ENCODE measurements at places on chromosomes 2 and 18. TPM values are rescaled to one million over a fixed set of nuclear protein-coding genes. Genes with fewer than 3 reads are reported as not detected.

CPS1 gene
- 1.2 TPM for total RNA-seq

GRCh38 chr18:78422336-78422735 lies 557.3 kb upstream of the SALL3 start:
- DNase-seq, result no peak

- peak; percentile 90 for DNase-seq
Measured at GRCh38 chr2:28408764-28409599, 16.3 kb downstream of the FOSL2 start.

GALR1 gene
- not detected for total RNA-seq

DNA sequence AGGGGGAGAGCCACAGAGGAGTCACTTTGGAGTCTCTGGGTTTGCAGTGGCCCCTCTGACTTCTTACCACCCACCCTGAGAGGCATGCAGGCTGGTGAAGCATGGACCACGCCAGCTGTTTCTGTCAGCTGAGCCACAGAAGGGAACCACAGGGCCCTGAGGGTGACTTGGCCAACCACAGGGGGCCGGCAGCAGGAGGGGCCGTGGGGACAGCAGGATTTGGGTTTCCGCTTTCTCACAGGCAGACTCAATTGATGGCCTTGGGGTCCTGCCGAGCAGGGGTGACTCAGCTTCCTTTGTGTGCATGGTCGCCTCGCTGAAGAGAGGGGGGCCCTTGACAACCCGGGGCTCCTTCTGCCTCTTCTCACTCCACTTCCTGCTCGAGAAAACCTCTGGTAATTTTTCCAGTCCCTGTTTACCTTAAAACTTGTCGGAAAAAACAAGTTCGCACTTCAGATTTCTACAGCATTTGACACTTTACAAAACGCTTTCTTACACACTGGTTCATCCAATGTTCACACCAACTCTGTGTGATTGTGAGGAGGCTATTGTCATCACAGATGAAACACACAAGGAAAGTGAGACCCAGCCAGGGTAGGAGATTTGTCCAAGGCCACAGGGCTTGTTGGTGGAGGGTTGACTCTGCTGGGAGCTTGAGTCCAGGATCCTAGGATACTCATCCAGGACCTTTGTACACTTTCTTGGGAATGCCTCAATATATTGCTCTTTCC lies 311.2 kb downstream of the LPIN1 start:
- peak; percentile 72 for DNase-seq

CRIM1 gene
- total RNA-seq, result 4.4 TPM

- no peak for DNase-seq
Measured at GRCh38 chr2:20523799-20524187, 76.9 kb downstream of the RHOB start.

DNAJC5G gene
- total RNA-seq, result not detected

GRCh38 chr2:239151201-239152131 lies 249.4 kb downstream of the HDAC4 start:
- DNase-seq, result no peak

ZC3H8 gene
- 16.0 TPM for total RNA-seq

GRCh38 chr2:11377928-11378545 lies 33.6 kb upstream of the ROCK2 start:
- no peak for DNase-seq

GRCh38 chr2:171837736-171838135 lies 56.3 kb downstream of the SLC25A12 start:
- DNase-seq, result no peak

SPATS2L gene
- total RNA-seq, result 45.5 TPM

DNA sequence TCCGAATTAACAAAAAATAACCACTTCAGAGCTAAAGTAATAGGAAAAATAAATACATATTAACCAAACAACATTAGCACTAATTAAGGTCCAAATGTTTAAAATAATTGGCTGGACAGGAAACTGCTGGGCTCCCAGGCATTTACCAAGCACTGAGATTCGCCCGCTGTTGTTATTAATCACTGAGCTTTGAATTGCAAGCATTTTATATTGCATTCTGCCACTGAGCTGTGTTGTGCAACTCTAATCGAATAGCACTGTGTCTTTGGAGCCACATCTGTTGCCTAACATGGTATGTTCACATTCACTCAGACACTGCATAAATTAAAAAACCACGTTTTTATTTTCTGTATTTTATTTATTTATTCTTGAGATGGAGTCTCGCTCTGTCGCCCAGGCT lies 88.9 kb downstream of the SOWAHC start:
- no peak for DNase-seq

GRCh38 chr2:9623151-9623550 lies 7.6 kb downstream of the YWHAQ start:
- DNase-seq, result no peak

DNA sequence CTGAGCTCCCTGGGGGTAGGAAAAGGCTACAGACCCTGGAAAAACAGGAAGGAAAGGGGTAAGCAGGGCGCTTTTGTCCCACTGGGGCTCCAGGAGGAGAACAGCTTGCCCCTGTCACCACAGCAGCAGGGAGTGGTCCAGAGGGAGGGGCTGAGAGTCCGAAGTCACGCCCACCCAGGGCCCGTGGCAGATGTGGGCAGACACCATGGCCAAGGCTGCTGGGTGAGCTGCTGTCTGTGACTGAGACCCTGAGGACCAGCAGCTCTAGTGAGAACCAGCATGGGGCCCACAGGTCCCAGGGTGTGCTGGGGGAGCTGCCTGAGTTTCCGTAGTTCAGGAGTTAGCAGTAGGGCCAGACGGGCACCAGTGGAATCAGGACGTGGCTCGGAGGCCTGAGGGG lies 162.0 kb downstream of the SPP2 start:
- no peak for DNase-seq
